ENCODE measurements at places on chromosomes 1 and 21.

- DNase-seq = no peak
Measured at GRCh38 chr1:95582191-95582590, 348.2 kb downstream of the RWDD3 start.

DNA sequence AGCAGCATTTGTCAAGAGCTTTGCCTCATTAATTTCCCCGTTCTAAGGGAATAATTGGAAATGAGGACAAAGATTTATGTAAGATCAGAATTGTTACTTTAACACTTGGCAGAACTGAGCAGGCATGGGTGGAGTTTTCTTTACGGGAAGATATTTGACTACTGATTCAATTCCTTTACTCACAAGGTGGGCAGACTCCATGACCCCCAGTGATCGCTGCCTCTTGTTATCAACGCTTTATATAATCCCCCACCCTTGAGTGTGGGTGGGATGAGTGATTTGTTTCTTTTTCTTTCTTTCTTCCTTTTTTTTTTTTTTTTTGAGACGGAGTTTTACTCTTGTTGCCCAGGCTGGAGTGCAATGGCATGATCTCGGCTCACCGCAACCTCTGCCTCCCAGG lies 65.3 kb upstream of the TENT5B start:
- DNase-seq = no peak

- DNase-seq = no peak
Measured at GRCh38 chr21:34793471-34793870, 124.7 kb downstream of the CLIC6 start.

DNA sequence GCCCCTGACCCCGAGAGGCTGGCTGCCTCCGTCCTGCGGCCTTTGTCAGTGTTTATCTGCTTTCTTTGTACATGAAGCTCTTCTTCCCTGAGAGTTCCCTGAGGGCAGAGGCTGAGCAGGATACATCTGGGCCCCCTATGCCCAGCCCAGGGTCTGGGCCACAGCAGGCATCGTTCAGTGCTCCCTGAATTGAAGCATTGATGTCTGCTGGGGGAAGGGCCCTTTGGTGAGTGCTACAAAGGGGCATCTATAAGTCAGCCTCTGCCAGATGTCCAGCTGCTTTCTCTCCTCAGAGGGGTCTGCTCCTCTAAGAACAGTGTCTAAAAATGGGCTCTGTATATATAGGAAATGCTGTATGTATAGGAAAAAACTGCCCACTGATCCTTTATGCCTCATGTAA lies 2.1 kb downstream of the HEYL start:
- DNase-seq = no peak

DNA sequence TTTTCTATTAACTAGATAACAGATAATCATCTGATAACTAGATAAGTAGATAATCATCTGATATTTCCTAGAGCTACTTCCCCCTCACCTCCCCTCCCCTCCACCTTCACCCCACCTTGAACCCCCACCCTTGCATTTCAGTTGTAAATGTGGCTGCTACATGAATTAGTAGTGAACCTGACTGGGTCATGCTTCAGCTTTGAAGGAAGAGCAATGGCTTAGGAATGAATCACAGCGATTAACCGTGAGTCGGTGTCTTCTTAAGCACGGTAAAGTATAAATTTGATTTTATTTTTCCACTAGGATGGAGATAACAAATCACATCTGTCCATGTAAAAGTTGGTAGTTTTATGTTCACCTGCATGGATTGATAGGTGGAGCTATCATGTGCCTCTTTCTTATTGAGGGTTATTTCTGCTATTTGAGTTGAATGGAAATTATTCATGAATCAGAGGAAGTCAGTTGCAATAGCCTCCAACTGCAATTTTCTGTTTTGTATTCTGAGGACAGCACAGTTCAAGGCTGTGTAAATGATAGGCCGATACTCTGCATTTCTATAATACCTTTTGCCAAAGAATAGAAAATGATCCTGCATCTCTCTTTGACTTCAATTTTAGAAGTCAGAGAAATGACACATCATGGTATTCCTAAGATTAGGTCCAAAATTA lies 235.0 kb downstream of the PTGER3 start:
- DNase-seq = no peak

DNA sequence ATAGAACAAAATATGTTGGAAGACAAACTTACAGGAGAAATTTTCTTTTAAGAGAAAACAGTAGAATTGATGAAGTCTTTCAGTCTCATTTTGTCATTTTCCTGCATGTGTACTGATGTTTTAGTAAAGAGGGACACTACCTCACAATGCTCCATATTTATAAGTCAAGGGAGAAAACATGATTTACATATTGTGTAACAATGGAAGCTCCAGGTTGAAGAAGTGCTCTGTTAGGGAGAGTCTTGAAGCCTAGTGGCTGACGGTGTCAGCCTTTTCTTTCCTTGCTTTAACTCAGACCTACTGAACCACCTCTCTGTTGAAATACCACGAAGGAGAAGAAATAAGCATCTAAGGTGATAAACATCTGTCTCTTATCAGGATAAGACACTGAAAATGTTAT lies 75.0 kb downstream of the C4BPA start:
- DNase-seq = no peak

DNA sequence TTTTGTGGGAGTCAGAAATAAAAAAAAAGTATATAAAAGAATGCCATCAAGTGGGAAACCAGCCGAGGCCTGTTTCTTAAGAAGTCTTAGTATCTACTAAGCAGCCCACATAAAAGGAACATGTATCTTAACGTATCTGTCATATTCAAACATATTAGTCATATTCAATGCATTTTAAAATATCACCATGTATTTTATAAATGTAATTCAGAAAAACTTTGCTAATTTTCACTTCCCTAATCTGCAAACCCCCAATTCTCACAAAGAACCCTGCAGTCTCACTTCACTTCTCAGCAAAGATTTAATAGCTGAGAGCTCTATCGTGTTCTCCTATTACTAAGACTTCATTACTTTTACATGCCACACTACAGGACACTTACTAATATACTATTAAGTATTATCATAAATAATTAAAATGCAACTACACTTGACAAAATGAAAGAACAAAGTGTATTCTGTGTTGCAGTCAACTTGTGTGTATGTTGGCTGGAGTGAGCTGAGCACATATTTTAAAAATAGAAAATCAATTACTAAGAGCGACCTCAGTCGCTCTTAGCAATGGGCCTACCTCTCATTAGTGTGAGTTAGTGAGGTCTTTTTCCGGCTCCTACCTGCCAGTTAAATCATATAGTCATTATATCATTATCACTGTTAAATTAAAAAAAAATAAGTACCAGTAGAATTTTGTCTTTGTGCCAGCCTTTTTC lies 484.3 kb downstream of the LMO4 start:
- no peak for DNase-seq

DNA sequence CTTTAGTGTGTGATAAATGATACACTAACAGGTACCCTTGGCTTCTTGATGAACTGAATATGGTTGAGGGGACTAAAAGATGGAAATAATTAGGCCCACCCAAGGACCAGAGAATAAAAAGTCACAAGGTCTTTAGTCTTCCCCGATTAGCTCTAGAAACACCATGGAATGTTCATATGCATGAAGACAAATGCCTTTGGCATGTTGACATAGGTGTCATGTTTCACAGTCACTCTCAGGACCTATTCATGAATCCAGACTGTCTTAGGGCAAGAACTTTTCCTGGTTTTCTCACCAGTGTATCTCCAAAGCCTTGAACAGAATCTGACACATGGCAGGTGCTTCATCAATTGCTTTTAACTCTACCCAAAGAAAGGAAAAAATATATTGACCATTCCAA lies 412.8 kb downstream of the AJAP1 start:
- no peak for DNase-seq

- DNase-seq = no peak
Measured at GRCh38 chr1:173355281-173356031, 121.7 kb upstream of the PRDX6 start.

DNA sequence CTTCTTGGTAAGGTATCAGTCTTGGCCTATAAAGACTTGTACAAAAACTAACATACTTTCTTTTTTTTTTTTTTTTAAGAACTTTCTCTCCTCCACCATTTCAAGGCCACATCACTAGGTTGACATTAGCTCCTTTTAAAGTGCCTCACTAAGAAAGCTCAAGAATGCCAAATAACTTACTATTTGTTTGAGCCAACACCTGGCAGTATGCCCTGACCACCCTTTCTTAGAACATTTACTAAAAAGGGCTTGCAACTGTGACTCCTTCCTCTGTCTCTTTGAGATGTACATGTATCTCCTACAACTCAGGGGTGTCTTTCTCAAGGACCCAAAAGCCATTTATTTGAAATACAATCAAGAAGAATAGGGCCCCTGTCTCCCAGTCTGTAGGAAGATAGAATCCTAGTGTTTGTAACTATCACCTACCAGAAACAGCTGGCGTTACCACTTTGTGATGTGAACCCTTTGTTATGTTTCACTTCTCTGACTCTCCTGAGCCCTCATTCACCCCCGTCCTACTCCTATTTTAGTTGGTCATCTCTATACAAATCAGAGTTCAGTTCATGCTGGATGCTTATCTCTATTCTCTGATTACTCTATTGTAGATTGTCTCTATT lies 12.2 kb upstream of the SAMD13 start:
- DNase-seq = no peak

- DNase-seq = no peak
Measured at GRCh38 chr1:226479474-226479873, 69.1 kb upstream of the STUM start.

DNA sequence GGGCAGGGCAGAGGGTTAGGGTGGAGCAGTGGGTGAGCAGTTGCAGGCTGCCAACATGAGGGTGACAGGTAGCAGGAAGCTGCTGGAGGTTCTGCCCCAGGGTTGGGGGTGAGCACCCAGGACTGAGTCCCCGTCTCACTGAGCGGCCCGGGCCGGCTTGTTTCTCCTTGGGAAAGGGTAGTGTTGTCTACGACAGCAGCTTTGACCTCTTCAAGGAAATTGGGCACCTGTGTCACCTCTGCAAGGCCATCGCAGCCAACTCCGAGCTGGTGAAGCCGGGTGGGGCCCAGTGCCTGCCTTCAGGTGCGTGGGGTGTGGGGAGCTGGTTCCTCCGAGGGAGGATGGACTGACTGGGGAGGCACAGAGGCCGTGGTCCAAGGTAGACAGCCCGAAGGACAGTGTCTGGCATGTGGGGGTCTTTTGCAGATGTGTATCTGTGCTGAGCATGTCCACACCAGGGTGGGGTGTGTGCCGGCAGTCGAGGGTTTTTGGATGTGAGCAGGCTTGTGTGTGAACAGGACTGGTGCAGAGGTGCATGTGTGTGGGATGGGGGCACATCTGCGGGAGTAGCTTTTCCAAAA lies 51.9 kb downstream of the DISP3 start:
- no peak for DNase-seq

GRCh38 chr1:153324912-153325311 lies 12.2 kb upstream of the PGLYRP3 start:
- DNase-seq = no peak

DNA sequence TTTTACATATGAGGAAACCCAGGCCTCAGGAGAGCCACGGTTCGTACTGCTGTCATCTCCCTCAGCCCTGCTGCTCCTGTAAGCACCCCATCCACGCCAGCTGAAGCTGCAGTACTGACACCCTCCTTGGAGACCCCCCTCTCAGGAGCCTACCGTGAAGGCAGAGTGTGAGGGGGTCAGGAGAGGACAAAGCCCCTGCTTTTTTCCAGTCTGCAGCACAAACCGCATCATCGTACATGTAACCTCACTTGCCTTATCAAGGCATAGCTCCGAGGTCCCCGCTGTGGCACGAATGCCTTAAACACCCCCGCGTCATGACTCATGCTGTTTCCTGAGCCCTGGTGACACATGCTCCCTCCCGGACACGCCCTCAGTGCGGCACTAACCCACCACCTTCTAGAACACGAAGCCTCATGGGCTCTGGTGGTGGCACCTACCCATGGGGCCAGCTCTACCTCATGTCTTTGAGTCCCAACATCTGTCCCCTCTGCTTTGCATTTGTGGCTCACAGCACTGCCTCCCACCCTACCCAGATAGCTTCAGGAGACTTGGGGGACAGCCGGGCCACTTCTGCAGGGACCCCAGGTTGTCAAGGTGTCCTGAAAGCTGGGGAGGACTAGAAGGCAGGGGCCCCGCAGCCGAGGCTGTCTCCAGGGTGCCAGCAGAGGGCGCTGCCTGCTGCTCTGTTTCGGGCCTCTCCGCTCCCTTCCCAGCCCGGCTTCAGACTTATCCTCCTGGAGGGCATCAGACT lies 4.9 kb downstream of the SH3BGRL3 start:
- peak; percentile 76 for DNase-seq

- DNase-seq = no peak
Measured at GRCh38 chr21:14382486-14382834, 486 bp downstream of the HSPA13 start.

GRCh38 chr1:174408146-174408545 lies 39.6 kb upstream of the GPR52 start:
- DNase-seq = no peak

DNA sequence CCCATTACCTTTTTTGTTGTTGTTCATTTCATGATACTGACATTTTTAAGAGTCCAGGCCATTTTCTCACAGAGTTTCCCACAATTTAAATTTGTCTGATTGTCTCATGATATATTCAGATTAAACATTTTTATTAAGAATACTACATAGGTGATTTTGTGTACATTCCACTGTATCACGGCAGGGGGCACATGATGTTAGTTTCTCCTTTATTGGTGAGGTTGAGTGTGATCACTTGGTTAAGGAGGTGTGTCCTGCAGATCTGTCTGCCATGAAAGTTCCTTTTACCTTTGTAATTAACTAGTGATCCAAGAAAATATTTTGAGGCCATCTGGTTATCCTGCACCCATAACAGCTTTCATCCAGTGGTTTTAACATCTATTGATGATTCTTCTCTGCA lies 11.8 kb downstream of the RTCA start:
- no peak for DNase-seq

DNA sequence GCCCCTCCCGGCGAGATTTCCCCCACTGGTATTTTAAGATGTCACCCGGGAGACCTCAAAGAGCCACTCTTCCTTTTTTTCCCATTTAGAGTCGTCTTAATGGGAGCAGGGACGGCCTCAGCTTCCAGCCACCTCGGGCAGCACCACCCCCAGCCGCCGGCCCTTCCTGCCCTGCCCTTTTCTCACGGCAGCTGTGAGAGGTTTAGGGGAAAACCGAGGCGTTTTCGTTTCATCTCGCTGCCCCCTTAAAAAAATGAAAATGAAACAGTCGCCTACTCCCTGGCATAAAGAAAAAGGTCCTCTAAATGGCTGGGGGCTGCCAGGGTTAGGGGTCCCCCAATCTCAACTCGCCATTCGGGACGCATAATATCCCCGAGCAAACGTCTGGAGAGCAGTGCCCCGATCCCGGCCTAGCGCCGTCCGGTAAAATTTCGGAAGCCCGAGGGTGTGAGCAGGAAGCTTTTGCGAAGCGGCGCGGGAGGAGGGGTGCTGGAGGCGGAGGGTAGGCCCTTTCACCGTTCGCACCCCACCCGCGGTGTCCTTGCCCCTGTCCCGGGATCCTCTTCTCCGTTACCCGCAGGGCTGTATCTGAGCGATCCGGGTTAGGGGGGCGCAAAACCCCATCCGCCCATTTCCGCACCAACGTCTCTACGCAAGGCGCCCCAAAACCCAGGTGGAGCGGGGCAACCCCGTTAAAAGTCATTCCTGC lies 1.2 kb downstream of the RUNX3 start:
- no peak for DNase-seq

DNA sequence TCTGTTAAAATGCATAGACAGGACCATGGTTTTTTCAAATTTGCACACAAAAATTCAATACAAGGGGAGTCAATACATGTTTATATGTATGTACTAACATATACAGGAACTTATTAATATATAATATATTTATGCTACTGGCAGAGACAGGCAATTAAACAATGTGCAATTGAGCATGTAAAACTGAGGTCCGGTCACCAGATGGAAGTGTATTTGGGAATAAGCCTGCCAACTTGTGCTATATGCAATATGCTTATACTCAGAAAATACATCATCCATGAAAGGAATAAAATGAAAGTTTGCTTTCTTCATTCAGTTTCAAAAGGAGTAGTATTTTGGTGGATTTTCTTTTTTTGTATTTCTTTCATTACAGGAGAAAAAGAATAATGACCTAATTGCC lies 640.2 kb upstream of the CXADR start:
- no peak for DNase-seq

All from liver (tissue), 10 donors.